Cardiac septum (tissue), 1 donor: ENCODE measurements at places on chromosomes 2 and 18. TPM values are rescaled to one million over a fixed set of nuclear protein-coding genes. Genes with fewer than 3 reads are reported as not detected.
A peak's percentile ranks its signal among the peaks of the same experiment; 100 is the strongest.

The NAT8 gene
- total RNA-seq: not detected

The CFC1 gene
- total RNA-seq: not detected

The SH2D6 gene
- not detected for total RNA-seq

GRCh38 chr2:204827701-204828590 is 282.7 kb downstream of the PARD3B start:
- DNase-seq: no peak

- DNase-seq: no peak
Observed at GRCh38 chr2:69203166-69203985, 183.7 kb downstream of the GFPT1 start.

DNA sequence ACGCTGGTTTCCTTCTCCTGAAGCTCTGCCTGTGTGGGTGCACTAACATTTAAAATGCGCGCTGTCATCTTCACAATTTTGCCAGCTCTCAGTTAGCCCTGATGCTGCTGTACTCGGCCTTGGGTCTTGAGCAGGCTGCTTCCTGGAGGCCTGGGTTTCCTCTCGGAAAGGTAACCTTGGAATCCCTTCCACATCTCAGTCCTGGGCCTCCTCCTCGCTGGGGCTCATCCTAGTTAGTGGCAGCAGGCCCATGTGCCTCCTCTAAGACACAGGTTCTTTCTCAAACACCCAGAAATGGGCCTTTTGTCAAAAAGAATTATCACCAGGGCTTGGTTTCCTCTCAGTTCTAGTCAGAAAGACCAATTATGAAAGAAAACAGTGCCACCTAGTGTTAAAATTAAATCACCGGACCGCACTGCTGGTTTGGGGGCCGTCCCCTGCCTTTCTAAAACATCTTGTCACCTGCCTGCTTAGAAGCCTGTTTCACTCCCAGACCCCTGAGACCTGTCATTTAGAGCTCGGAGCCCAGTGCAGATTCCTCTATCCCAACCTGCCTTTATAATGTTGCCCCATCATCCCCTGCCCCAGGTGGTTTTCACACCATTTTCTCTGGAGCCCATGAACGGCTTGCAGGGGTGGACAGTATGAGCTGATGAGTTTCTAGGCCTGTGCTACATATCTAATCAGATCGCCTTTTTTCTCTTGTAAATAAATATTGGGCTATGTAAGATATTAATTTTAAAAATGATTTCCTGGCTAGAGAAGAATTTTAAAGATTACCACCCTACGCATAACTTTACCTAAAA is 42.4 kb downstream of the HK2 start:
- DNase-seq: no peak

- DNase-seq: no peak
Observed at GRCh38 chr2:99623613-99624012, 133.8 kb upstream of the REV1 start.

GRCh38 chr2:24866946-24867345 is 53.1 kb downstream of the ADCY3 start:
- DNase-seq: peak; percentile 43

DNA sequence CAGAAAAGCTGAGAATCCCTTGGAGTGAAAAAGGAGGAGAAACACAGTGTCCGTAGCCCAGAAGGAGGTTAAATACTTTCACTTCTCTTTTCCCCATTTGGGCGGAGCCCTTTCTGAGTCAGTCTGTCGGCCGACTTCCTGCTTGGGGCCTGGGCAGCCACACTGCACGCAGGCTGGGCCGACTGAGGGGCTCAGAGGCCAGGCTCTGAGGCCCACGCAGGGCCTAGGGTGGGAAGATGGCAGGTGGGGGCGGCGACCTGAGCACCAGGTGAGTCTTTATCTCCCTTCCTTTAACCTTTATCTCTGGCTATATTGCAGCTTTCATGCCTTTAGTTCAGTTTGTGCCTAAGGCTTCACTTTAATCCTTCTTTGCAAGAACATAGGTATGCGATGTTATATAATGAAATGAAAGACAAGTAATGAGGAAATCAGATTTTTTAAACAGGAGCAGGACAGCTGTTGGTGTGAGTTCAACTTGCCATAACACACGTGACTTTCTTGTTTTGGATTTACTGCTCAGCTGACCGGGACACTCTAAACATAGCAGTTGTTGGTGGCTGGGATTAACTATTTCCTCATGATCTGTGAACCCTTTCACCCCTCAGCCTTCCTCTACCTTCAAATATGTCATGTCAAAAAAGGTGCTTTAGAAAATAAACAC is at the start of gene SP100:
TSS of gene SP100 (plus strand) at position 141 of the 661 bp plus-strand sequence. CDS start at position 237, 96 bp downstream.
- DNase-seq: peak; percentile 93

DNA sequence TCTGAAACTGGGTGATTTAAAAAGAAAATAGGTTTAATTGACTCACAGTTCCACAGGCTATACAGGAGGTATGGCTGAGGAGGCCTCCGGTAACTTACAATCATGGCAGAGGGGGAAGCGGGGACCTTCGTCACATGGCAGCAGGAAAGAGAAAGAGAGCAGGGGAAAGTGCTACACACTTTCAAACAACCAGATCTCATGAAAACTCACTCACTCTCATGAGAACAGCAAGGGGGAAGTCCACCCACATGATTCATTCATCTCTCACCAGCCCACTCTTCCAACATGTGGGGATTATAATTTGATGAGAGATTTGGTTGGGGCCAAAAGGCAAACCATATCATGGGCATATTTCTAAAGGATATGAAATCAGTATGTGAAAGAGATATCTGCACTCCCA is 12.0 kb upstream of the ARHGAP15 start:
- DNase-seq: no peak

DNA sequence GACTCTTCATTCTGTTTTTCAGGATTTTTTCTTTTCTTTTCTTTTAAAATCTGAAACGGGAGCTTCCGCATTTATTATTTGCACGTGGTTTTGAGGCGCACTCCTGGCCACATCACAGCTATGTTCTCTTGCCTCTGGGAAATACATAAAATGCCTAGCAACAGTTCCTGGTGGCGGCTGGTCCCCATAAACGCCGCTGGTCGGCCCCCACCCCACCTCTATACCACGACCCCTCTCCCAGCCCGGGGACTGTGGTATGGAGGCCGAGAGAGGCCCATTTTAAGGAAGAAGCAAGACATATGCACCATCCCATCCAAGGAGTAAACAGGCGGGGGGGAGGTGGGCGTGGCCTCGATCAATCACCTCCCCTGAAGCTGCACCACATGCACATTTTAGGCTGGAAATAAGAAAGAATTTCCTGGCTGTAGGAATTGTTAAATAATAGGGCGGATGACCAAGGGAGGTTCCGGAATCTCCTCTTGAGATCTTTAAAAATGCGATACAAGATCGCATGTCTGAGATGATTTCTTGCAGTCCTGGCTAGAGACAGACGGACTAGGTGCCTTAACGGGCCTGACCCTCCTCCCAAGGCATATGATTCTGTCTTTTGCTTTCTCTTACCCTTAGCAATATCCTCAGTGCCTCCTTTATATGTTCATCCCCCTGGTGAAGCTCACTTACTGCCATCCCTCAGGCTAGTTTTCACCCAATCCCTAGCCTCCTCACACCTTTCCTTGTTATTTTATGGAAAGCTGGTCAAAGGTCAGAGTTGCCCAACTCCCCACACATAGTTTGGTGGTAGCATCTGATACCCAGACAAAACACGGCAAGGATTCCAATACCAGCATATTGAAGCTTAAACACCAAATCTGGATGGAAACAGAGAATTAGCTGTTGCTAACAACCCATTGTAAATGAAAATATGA is 82.4 kb downstream of the BCL2 start:
- DNase-seq: no peak

GRCh38 chr2:101698844-101699754 is 1.6 kb downstream of the MAP4K4 start:
- no peak for DNase-seq

DNA sequence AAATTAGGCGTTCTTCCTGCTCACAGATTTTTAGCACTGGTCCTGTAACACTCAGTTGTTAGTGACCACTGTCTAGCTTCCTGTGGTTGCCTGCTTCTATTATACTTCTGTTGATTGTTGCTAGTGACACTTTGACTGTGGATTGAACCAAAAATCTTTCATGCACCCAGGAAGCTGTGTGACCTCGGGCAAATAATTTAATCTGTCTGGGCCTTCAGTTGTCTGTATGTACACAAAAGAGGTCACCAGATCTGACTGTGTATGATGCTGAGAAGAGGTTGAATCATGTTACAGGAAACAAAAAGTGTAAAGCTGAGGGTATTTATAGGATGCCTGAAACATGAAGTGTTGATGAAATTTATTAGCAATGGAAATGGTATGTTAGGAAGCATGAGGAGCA is 12.7 kb downstream of the ICOS start:
- DNase-seq: no peak

GRCh38 chr2:210899131-210899530 is 342.7 kb downstream of the CPS1 start:
- DNase-seq: no peak

GRCh38 chr2:22756276-22757043 is 628.5 kb upstream of the KLHL29 start:
- DNase-seq: no peak

GRCh38 chr2:109268916-109269315 is 139.9 kb downstream of the SH3RF3 start:
- DNase-seq: no peak

- DNase-seq: no peak
Observed at GRCh38 chr2:182057002-182057401, 71.3 kb downstream of the PPP1R1C start.

DNA sequence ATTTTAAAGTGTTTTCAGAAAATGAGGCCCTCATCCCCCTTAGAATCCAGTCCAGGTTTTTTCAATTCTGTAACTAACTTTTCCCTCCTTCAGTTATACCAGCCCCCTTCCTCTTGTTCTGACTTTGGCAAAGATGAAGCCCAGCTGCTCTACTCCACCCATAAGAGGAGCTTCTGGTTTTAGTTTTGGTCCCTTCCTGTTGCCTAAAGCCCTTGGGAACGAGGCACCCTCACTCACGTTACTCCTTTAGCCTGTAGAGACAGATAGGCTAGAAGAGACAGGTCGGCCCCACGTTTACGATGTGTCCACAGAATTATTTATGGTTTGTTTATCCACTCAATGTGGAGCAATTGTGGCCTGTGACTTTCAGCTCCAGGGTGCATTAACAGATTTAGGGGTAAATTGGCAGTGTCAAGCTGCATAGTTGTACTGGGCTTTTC is 454.2 kb upstream of the TNP1 start:
- no peak for DNase-seq

DNA sequence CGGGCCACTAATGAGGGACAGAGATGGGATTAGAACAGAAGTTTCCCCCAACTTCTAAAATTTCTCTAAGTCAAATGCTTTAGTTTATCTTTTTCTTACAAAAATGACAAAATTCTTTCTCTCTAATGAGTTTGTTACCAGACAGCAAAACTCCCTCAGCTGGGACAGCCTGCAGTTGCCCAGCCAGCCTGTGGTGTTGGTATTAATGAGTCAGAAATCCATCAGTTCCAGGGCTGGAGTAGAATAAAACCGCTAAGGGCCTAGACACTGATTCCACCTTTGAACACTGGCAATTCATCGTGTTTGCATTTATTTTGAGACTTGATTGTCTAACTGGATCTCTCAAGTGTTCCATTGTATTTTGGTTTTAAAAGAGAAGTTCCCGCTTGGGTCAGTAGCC is 38.3 kb upstream of the SMAD2 start:
- DNase-seq: no peak

DNA sequence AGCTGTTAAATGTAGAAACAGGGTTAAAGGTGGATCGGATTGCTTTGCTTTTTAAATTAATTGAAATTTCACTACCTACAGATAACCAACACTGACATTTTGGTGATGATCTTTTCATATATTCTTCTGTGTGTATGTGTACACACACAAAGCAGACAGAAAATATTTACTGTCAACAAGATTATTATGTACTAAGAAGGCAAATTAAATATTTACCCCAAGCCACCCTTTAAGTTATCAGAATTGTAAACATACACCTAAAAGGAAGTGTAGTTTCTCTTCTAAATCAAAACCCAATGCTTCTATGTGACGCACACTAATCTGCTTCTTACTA is 98.7 kb downstream of the GAREM1 start:
- DNase-seq: no peak

- no peak for DNase-seq
Observed at GRCh38 chr2:3600256-3600855, 5.4 kb downstream of the COLEC11 start.

GRCh38 chr2:62631160-62632085 is 74.1 kb upstream of the EHBP1 start:
- DNase-seq: no peak

DNA sequence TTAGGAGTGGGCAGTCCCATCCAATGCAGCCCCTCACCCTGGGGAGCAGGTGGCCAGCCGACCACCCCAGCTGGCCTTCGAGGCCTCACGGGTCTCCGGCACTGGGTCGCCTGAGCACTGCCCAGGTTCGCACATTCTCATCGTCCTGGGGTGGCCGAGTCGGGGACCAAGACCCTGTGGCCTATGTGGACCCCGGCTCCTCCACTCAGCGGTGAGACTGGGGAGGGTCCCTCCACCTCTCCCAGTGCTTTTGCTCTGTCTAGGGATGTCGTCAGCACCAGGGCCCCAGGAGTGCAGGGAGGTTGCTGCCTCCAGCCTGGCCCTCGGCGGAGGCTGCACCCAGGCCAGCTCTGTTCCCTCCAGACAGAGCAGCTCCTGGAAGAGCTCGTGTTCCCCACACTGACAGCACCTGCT is 89.6 kb downstream of the TPO start:
- peak; percentile 66 for DNase-seq

- DNase-seq: no peak
Observed at GRCh38 chr2:192194265-192194865, 368 bp downstream of the TMEFF2 start.

- no peak for DNase-seq
Observed at GRCh38 chr2:150127995-150128394, 359.5 kb downstream of the RND3 start.

- no peak for DNase-seq
Observed at GRCh38 chr2:171287611-171288010, 126.9 kb upstream of the TLK1 start.

- DNase-seq: no peak
Observed at GRCh38 chr2:186664385-186665043, 29.3 kb upstream of the FAM171B start.

GRCh38 chr2:85589982-85590791 is 5.4 kb upstream of the RNF181 start:
- no peak for DNase-seq
